AG08396 (cell line): ENCODE measurements at places on chromosomes 12 and 14.
A peak's percentile ranks its signal among the peaks of the same experiment; 100 is the strongest.

- DNase-seq: no peak
Measured at GRCh38 chr12:132148368-132149045, 4.2 kb downstream of the NOC4L start.

- no peak for DNase-seq
Measured at GRCh38 chr14:90429754-90430153, 32.9 kb downstream of the CALM1 start.

- DNase-seq: no peak
Measured at GRCh38 chr12:28941248-28941647, 207.8 kb upstream of the FAR2 start.

GRCh38 chr12:7493006-7493405 is 10.6 kb downstream of the CD163 start:
- DNase-seq: no peak

- DNase-seq: no peak
Measured at GRCh38 chr12:123468786-123469185, 10.8 kb downstream of the SNRNP35 start.

GRCh38 chr14:103973354-103973753 is 31.0 kb upstream of the RD3L start:
- DNase-seq: peak; percentile 11

- DNase-seq: no peak
Measured at GRCh38 chr14:51118993-51119392, 24.1 kb upstream of the TRIM9 start.

DNA sequence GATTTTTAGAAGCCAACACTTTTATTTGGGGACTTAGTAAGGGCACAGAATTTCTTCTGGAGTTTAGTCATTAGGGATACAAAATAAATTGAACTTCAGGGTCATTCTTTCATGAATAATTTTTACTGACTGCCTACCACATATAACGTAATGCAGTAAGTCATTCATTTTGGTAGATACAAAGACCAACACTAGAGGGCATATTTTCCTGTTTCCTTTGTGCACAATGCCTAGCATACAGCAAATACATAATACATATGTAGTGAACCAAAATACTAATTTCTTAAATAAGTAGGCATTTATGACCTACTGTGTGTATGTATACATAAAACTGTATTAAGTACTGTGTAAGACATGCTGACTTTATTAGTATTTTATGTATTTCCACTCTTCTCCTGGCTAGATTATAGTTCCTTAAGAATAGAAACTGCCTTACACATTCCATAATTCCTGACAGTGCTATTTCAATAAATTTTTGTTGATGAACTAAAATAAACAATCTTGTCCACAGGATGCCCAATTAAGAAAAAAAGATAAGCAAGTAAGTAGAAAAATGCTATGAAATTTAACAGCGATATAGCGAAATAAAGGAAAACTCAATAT is 47.9 kb downstream of the PPP1R12A start:
- no peak for DNase-seq

DNA sequence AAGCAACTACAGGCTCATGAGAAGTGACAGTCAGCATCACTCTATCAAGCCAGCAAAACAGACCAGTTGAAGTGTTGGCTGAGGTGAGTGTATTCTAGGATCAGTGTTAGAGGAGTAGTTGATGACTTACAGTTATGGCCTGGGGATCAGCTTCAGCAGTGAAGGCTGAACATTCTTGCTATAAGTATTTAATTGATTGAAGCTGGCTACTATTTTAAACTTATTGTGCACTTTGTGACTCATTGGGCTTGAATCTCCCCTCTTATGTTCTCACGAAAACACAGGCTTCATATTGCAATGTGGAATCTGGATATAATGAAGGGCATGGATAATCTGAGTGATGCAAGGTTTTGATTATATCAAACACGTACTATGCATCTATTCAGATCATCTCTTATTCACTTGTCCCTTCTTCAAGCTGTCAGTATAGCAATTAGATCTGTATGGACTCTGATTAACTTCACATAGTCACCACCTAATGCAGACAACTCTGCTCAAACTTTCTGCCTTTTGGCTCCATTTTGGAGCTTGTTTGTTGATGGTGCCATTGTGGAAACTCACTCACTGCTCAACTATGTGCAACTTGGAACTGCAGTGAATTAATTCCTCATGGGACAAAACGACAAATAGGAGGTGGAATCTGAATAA is 309.2 kb downstream of the SLC16A7 start:
- DNase-seq: peak; percentile 25

GRCh38 chr12:132159555-132160003 is 15.3 kb downstream of the NOC4L start:
- no peak for DNase-seq

- DNase-seq: no peak
Measured at GRCh38 chr12:112656141-112656540, 135.4 kb upstream of the RPH3A start.

- DNase-seq: no peak
Measured at GRCh38 chr12:45509187-45509586, 220.3 kb upstream of the ARID2 start.

GRCh38 chr14:33774161-33774560 is 176.7 kb downstream of the EGLN3 start:
- DNase-seq: no peak

DNA sequence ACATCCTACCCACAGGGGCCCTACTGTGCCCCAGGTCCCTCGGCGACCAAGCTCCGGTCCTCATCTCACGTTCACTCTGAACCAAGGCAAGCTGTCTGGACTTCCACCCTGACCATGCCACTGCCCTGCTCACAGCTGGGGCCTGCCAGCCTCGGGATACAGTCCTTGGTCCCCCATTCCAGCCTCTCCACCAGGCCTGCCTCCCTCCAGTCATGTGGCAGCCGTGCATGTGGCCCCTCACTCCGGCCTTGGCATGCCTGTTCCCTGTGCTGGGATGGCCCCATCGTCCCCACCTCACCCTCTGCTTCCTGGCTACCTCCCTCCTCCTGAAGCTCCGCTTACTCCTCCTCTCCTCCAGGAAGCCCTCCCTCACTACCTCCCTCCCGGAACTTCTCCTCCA is 38.6 kb upstream of the DLK1 start:
- DNase-seq: no peak

- peak; percentile 73 for DNase-seq
Measured at GRCh38 chr12:51421266-51421884, 3.3 kb upstream of the SLC4A8 start.

DNA sequence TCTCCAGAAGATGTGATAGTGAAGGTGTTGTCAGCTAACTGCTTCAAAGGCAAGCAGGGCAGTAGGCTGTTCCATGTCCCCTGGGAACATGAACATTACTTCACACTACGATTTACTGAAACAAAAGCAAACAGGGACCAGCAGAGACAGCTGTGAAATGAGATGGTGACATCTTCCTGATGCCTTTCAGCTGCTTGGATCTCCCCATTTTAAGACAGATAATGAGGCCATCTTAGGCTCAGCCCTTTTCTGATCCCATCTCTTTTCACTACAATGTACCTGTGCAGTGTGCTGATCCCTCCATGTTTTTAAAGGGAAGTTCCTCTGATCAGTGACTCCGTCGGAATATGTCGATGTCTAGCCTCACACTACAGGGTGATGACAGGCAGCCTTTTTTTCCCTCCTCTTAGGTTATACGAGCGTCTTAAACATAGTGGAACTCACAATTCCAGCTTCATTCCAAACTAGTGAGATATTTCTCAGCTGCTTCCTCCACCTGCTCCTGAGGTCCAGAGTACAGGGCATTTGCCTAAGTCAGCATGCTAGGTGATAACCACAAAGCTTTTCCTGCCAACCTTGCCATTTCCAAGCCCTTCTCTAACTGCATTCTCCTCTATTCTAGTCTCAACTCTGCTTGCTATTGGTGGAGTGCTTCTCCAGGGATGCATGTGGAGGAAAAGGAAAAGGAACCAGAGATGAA is 87.6 kb upstream of the EGLN3 start:
- no peak for DNase-seq
